Adrenal gland (tissue), 19 donors: ENCODE measurements at places on chromosomes 13 and 19. TPM values are rescaled to one million over a fixed set of nuclear protein-coding genes. Genes with fewer than 3 reads are reported as not detected.

- peaks cover 2% of the 10 kb centered on the region for H3K4me1 ChIP-seq
- H3K36me3 ChIP-seq, result no peaks in the 10 kb centered on the region
- no peak overlapping the region for H3K4me3 ChIP-seq
These were observed 6.2 kb downstream of the SARS2 start for GRCh38 chr19:38924388-38924787.

GRCh38 chr13:71718931-71719330, 148.1 kb downstream of the DACH1 start:
- no peak for DNase-seq
- H3K27ac ChIP-seq, result no peak overlapping the region
- H3K4me1 ChIP-seq, result no peaks in the 10 kb centered on the region
- H3K27me3 ChIP-seq, result no peaks in the 10 kb centered on the region

DNA sequence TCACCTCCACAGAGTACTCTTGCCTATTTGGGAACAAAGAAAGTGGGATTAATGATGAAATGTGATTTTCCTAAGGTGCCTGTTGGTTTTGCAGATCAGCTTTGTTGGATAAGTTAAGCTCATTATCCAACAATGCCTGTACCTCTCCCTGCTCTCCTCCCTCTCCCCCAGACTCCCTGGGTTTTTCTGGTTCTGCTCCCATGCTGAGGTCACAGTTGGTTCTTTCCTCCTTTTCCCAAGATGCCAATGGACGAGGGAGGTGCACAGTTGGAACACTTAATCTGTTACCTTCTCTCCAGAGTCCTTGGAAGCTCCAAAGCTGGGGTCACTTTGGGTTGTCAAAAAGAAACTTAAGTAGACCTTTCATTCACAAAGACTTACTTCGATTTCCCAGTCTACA, 1.6 kb downstream of the OXGR1 start:
- H3K27me3 ChIP-seq, result peaks cover 24% of the 10 kb centered on the region
- no peak for DNase-seq
- H3K4me3 ChIP-seq, result no peak overlapping the region
- H3K4me1 ChIP-seq, result peaks cover 9% of the 10 kb centered on the region
- H3K27ac ChIP-seq, result no peak overlapping the region

DNA sequence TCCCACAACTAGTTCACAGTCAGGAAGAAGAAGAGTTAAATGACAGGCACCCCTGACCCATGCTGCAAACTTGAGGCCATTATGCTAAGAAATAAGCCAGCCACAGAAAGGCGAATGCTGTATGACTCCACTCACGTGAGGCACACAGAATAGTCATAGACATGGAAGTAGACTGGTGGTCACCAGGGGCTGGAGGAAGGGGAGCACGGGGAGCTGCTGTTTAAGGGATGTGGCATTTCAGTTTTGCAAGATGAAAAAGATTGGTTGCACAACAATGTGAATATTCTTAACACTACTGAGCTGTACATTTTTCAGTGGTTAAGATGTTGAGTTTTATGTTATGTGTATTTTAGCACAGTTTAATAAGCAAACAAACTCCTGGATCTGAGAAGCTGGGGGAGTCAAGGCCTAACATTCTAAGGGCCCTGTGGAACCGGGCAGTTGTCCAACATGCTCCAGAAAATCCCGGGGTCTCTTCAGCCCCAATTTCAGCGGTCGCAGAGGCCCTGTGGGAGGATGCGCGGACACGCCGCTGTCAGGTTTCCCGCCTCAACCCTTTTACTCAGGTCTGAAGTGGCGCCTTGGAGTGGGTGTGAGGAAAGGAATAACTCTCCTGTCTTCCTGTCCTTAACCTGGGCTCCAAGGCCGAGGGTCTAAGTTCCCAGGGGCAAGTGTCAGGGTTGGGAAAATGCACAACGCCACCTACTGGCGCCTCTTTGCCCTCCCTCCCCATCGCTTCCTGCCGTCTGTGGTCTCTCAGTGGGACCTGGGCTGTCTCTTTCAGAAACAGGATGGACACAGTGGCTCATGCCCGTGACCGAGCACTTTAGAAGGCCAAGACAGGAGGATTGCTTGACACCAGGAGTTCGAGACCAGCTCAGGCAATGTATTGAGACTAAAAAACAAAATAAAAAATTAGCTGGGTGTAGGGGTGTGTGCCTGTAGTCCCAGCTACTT, 4.4 kb upstream of the TMEM272 start:
- H3K27me3 ChIP-seq, result no peaks in the 10 kb centered on the region
- no peak overlapping the region for H3K4me3 ChIP-seq
- DNase-seq, result no peak
- no peak overlapping the region for H3K27ac ChIP-seq
- H3K36me3 ChIP-seq, result no peaks in the 10 kb centered on the region
- peaks cover 9% of the 10 kb centered on the region for H3K4me1 ChIP-seq

- DNase-seq, result no peak
- H3K4me3 ChIP-seq, result no peak overlapping the region
- no peaks in the 10 kb centered on the region for H3K27me3 ChIP-seq
These were observed 2.5 kb downstream of the KRTDAP start for GRCh38 chr19:35487656-35488182.

GRCh38 chr19:1307320-1307719, 21.6 kb downstream of the EFNA2 start:
- H3K36me3 ChIP-seq, result no peaks in the 10 kb centered on the region
- no peaks in the 10 kb centered on the region for H3K4me1 ChIP-seq
- peaks cover 11% of the 10 kb centered on the region for H3K27me3 ChIP-seq
- H3K27ac ChIP-seq, result no peak overlapping the region

GRCh38 chr13:39016787-39017186, 21.1 kb downstream of the PROSER1 start:
- no peak overlapping the region for H3K27ac ChIP-seq
- H3K27me3 ChIP-seq, result no peaks in the 10 kb centered on the region
- no peak overlapping the region for H3K4me3 ChIP-seq

DNA sequence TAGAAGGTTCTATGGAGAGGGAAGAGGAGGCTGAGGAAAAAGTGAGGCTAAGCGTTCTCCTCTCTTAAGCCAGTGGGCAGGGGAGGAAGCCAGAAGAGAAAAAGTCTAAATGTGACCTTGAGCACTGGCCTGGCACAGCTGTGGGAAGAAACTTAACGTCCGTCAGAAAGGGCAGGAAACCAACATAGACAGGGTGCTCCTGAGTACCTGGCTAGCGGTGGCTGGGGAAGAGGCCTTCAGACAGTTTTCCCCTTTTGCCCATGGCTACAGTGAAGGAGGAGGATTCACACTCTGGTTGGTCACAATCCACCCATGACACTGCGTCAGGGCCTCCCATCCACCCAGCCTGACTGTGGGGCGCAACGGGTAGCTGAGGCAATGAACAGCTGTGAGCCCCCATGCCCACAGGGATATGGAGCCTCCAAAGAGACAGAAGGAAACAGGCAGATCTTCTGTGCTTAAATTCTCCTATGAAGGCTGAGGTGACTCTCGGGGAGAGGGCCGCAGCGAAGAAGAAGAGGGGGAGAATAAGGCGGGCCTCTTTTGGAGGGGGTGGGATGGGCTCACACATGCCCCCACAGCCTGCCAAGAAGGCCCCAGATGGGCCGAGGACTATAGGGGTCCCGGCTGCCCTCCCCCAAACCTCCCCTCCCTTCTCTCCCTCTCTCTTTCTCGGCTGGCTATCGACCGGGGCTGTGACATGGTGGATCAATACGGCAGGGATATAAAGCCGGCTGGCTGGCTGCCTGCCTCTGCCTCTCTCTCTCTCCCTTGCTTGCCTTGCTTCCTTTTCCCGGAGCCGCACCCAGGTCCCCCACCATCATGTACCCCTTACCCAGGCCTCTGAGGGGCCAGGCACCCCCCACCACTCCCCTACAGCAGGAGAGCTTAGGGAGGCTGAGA, 19.8 kb upstream of the POU2F2 start:
- H3K27ac ChIP-seq, result no peak overlapping the region
- DNase-seq, result no peak
- H3K36me3 ChIP-seq, result no peaks in the 10 kb centered on the region
- H3K4me3 ChIP-seq, result no peak overlapping the region

DNA sequence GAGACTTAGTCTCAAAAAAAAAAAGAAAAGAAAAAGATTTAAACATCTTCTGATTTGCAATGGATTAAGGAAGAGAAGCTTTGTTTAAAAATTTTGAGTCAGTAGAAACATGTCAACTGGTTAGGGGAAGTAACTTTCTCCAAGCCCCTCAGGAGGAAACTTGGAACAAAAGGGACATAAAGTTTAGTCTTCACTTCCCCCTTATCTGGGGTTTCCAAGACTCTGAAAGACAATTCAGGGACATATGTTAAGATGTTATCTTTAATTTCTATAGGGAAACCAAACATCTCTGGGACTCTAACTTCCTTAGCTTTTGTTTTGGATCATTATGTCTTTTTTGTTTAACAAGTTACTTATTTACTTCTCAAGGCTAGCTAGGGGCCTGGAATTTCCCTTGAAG, 20.1 kb upstream of the MRI1 start:
- no peaks in the 10 kb centered on the region for H3K27me3 ChIP-seq
- DNase-seq, result no peak
- H3K36me3 ChIP-seq, result no peaks in the 10 kb centered on the region
- H3K4me3 ChIP-seq, result no peak overlapping the region

GRCh38 chr13:31945202-31945961, 86.2 kb upstream of the FRY start:
- no peak overlapping the region for H3K27ac ChIP-seq
- H3K36me3 ChIP-seq, result no peaks in the 10 kb centered on the region
- H3K4me1 ChIP-seq, result no peaks in the 10 kb centered on the region
- no peaks in the 10 kb centered on the region for H3K27me3 ChIP-seq

DNA sequence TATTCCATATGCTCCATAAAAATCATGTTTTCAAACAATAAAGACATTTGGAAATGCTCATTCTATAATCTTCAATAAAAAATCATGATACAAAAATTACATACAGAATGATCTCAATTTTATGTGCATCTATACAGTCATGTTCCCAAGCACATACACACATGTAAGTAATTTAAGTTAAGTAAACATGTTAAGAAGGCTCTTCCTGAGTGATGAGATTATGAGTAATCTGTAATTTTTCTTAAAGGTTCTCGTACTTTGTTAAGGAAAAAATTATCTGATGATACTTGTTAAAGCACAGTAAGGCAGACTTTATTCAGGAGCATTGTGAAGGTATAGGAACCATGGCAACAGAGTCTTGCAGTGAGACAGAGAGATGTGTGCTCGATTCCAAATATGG, 30.0 kb upstream of the DLEU7 start:
- H3K27me3 ChIP-seq, result no peaks in the 10 kb centered on the region
- no peaks in the 10 kb centered on the region for H3K4me1 ChIP-seq
- no peak for DNase-seq
- no peak overlapping the region for H3K27ac ChIP-seq

- no peak overlapping the region for H3K4me3 ChIP-seq
- H3K27me3 ChIP-seq, result no peaks in the 10 kb centered on the region
These were observed 20.5 kb downstream of the ATP4B start for GRCh38 chr13:113637262-113638160.

DNA sequence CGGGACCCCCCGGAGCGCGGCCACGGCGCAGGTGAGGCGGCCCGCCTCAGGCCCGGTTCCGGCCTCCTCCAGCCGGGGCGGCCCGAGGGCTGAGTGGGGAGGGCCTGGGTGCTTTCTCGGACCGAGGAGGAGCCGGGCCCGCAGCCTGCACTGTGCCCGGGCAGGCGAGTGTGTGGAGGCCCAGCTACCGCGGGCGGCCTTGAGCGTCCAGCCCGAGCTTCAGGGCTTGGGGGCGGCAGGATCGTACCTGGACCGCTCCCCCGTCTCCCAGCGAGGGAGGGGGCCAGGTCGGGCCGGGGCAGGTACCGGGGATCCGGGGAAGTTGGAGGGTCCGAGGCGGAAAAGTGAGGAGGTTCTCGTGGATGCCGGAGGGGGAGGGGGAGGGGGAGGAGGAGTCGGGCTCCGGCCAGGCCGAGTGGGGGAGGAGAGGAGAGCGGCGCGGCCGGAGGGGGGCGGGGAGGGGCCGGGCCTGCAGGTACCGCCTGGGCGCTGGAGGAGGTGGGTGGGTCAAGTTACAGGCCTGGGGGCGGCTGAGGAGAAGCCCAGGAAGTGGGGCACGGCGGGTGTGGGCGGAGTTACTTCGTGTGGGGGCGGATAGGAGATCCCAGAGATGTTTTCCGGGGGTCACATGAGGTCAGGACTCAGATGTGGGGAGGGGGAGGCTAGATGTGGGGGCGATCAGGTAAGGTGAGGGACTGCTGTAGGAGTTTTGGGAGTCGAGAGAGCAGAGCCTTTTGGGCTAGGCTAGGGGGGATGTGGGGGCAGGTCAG, 545 bp downstream of the NACC1 start:
- no peak overlapping the region for H3K27ac ChIP-seq
- no peaks in the 10 kb centered on the region for H3K27me3 ChIP-seq
- peaks cover 32% of the 10 kb centered on the region for H3K4me1 ChIP-seq
- no peak for DNase-seq
- H3K36me3 ChIP-seq, result peaks cover 12% of the 10 kb centered on the region

DNA sequence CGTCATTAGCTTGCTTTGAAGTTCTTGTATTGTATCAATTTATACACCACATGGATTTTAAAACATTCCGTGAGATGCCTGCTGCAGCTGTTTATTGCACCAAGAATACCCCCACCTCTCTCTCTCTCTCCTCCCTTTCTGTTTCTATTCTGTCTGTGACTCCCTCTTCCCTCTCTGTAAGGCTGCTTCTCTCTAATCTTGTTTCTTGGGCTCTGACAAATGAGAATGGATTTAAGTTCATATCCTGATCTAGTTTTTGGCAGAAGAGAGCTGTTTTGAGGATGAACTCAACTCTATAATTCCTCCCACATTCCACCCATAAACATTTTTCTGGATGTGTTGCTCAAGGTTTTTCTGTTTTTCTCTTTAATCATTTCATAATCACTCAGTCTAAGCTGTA, 144.3 kb upstream of the FRY start:
- H3K4me3 ChIP-seq, result no peak overlapping the region
- no peaks in the 10 kb centered on the region for H3K27me3 ChIP-seq
- no peak overlapping the region for H3K27ac ChIP-seq
- DNase-seq, result no peak
- H3K4me1 ChIP-seq, result no peaks in the 10 kb centered on the region

DNA sequence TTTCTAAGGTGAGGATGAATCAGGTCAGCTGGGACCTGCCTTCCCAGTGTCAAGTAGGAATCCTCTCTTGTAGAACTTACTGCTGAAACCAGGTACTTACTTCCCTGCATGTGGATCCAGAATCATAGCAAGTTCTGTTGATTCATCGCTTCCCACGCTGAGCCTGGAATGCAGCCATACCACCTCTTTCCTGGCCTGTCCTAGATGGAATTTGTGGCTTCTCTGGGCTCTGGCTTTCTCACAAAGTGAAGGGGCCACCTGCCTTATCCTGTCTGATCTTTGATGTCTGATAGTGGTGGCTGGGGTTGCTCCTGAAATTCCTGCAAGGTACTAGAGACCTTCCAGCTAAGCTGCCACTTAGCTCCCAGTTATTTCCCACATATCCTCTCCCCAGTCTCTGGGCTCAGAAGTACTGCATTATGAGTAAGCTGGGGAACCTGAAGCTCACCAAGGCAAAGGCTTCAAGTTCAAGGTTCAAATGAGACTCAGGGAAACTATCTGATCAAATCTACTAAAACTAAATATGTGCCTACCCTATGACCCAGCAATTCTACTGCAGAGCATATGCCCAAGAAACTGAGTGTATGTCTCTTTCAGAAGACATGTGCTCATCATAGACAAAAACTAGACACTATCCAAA, 103.5 kb downstream of the SUCLA2 start:
- H3K4me1 ChIP-seq, result no peaks in the 10 kb centered on the region
- no peak overlapping the region for H3K27ac ChIP-seq
- H3K36me3 ChIP-seq, result no peaks in the 10 kb centered on the region
- no peak for DNase-seq

Gene SPTBN4
- polyA plus RNA-seq, result 46.7 TPM

Gene CCL25
- polyA plus RNA-seq, result not detected

Gene UPK1A
- polyA plus RNA-seq, result 1.2 TPM

Gene ZNF575
- polyA plus RNA-seq, result 1.2 TPM
